ENCODE measurements at places on chromosomes 4 and X. TPM values are rescaled to one million over a fixed set of nuclear protein-coding genes. Genes with fewer than 3 reads are reported as not detected.

DNA sequence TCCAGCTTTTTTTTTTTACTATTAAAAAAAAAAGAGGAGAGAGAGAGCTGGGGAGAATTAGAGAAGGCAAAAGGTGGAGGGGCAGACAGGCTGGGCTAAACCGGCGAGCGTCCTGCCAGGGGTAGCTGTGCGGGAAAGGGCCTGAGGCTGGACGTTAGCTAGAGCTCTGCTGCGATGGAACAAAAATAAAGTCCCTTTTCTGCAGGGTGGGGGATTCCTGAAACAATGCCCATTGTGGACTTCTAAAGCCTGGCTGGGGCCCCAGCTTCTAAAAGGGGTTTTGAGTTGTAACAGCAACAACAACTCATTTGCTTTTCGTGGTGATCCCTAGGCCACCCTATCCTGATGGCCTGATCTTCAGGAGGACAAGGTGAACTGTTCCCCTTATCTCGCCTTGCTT is 311.7 kb downstream of the FBXW7 start:
- DNase-seq = no peak

The CCDC149 gene
- total RNA-seq = 15.1 TPM

DNA sequence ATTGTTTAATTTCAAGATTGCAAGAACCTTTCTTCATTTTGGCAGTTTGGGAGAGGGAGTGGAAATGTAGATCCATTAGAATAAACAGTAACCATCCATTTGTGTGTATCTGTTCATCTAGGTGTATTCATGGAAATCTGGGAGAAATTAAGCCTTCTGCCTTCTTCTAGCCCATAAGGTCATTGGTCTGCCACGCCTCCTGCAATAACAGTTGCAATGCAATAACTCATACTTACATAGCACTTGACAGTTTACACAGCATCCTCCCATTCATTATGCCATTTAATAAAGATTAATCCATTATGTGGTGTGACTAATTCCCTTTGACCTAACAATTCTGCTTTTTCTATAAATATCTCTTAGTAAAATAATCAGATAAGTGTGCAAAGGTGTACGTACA is 42.6 kb downstream of the SHROOM4 start:
- no peak for DNase-seq

DNA sequence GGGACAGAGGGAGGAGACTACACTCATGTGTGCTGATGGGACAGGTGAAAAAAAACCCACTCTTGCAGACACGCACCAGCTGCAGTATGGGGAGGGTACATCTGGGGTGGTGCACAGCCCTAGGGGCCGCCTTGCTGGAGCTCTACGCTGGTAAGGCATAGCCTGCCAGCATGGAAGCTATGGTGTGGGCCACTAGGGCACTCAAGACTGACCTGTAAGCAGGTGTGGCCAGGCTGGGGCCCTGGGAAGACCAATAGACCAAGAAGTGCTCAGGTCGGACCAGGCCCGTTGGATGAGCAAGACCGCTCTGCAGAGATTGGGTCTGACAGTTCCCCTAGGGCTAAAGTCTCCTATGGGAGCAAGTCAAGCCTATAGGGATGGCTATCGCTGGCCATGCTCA is 314.8 kb downstream of the FAM47A start:
- no peak for DNase-seq

The ADAMTS3 gene
- 13.8 TPM for total RNA-seq

GRCh38 chr4:20577702-20578101 is 122.6 kb upstream of the PACRGL start:
- DNase-seq = no peak

GRCh38 chrX:102345916-102346315 is 93.9 kb downstream of the NXF2B start:
- DNase-seq = peak; percentile 3

DNA sequence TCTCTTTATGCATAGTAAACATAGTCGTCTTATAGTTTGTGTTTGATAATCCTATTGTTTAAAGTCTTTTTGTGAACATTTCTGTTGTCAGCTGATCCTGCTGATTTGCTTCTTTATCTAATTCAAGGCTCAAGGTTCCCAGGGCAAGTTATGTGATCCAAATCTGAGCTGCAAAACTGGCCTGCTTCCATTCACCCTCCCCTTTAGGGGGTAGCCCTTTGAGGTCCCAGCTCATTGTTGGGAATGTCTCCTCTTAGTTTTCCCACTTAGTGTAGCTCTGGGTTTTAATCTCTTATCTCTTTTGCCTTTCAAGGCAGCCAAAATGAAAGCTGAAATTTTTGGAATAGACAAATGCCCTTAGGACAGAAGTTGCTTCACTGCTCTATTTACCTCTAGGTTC is 40.2 kb upstream of the MAGED1 start:
- DNase-seq = no peak

DNA sequence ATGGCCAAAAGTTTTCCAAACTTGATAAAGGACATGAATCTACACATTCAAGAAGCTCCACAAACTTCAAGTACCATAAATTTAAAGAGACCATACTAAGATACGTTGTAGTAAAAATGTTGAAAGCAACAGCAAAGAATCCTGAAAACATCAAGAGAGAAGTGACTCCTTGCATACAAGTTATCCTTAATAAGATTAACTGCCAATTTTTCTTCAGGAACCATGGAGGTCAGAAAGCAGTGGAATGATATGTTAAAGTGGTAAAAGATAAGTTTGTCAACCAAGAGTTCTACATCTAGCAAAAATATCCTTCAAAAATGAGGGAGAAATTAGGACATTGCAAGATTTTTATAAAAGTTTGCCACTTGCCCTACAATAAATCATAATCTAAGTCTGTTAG is 43.3 kb downstream of the BMP15 start:
- DNase-seq = no peak

The ZMAT1 gene
- total RNA-seq = 18.2 TPM

The TMPRSS11A gene
- total RNA-seq = not detected

The GSX2 gene
- not detected for total RNA-seq

GRCh38 chr4:172962564-172963353 is 205.9 kb upstream of the GALNT7 start:
- no peak for DNase-seq

The SLITRK4 gene
- 24.3 TPM for total RNA-seq

The DCAF12L1 gene
- total RNA-seq = 0.18 TPM

- DNase-seq = no peak
These were observed 109.7 kb downstream of the NR3C2 start for GRCh38 chr4:148332486-148332885.

DNA sequence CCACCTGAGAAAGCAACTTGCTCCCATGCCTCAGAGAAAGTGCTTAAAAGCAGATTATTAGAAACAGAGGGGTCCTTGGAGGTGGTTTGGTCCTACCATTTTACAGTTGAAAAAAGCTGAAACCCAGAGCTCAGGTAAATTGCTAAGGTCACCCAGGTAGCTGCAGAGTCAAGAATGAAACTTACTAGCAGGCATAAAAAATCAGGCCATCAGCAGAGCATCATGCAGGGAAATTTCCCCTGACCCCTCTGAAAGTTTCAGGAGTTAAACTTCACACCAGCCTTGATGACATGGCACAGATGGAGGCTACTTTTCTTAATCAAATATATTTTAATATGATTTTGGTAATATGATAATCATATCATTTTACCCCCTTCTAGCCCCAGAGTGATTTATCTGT is 70.3 kb downstream of the IRF2 start:
- DNase-seq = no peak

GRCh38 chrX:47618923-47619485 is 653 bp downstream of the SYN1 start:
- no peak for DNase-seq

DNA sequence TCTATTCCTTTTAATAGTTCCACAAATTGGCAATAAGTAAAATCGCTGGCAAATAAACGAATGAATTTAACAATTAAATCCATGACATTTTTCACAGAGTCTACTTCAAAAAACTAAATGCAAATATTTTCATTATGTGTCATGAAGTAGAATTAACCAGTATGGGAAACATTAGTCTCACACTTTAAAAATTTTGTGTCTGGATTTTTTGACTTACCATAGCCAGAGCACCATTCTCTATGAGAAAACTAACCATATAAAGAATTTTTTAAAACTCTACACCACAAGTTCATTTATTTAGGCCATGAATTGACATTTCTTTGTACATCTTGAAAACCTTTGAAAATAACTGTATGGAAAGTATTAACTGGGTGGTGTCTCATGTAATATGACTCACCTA is 41.2 kb downstream of the PRDM5 start:
- DNase-seq = no peak

The CFP gene
- 1.4 TPM for total RNA-seq

GRCh38 chr4:16952462-16952871 is 54.0 kb upstream of the LDB2 start:
- no peak for DNase-seq

All from cerebellum (tissue), 4 donors.